ENCODE measurements at places on chromosomes 1 and 21. TPM values are rescaled to one million over a fixed set of nuclear protein-coding genes. Genes with fewer than 3 reads are reported as not detected.

- no peak for DNase-seq
Observed at GRCh38 chr1:56125316-56125715, 454.0 kb downstream of the PLPP3 start.

The MYCL gene
- 74.7 TPM for polyA plus RNA-seq

The PLA2G2F gene
- not detected for polyA plus RNA-seq

DNA sequence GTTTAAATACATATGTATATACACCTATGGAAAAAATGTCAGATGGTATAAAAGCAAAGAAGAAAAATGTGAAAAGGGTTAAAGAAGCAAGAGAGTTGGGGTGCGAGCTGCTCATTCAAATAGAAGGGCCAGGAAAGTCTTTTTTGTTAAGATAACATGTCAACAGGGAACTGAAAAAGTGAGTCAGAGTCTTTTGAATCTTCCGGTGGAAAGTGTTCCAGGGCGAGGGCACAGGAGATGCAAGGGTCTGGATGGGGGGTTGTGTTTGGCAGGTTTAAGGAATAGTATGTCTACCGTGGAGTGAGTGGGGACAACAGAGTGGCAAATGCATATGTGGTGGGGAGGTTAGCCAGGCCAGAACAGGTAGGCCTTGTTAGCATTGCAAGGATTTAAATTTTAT, 22.2 kb upstream of the GNG12 start:
- DNase-seq, result no peak

DNA sequence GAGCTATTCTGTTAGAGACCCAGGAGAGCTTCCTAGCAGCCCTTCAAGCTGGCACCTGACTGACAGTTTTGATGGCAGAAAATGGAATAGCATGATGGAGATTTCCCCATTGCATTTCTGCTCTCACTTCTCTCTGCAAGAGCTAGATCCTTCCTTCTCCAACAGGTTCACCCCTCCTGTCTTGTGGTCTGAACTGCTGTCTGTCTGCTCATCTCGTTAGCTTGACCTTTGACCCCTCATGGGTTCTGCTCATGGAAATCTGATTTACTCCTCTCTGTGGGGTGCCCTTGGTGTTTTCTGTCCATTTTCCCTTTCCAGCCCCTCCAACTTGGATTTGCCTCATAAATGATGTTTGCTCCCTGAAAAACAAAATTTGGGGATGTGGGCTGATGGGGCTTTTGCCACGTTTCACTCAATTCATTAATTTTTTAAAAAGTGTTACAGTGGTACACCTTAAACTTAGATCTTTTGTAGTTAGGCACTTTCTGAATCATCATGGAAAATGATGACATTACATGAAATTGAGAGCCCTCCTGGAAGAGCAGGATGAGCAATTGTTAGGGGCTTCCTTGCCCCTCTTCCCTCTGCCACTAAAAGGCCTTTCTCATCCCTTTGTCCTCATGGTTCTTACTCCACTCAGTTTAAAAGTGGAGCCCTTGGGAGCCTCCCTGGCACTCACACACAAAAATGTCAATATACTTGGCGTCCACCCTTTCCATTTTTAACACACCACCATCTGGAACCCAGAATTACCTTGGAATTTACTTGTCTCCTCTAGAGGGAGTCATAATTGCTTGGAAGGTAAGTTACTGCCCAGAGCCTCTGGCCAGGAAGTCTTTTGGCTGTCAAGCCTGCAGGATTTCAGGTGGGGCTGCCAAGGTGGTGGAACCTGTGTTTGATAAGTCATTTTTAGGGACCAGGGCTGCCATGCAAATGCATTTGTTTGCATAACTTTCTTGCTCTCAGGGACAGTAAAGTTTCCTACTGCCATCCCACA, 31.9 kb upstream of the IL19 start:
- no peak for DNase-seq

The C1QTNF12 gene
- not detected for polyA plus RNA-seq

The ARHGEF16 gene
- polyA plus RNA-seq, result not detected

The GCSAML gene
- not detected for polyA plus RNA-seq

DNA sequence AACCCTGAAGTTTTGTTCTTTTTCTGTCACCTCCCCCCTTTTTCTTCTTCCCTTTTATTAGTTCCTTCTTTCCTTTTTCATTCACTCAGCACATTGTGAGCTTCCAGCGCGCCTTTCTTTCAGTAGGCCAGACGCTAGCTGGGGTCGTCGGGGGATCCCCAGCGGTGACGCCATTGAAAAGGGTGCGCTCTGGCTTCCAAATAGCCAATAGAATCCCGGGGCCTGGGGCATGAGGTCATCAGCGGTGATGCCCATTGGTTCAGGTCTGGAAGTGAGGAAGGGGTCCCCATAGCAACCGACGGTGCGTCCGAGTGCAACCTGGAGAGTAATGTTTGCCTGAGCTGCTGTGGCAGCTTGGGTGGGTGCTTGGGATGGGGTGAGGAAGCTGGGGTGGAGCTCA, 6.9 kb upstream of the EFNA3 start:
- DNase-seq, result no peak

The CEP350 gene
- 19.8 TPM for polyA plus RNA-seq

- DNase-seq, result no peak
Observed at GRCh38 chr1:69403756-69404320, 163.9 kb upstream of the LRRC7 start.

DNA sequence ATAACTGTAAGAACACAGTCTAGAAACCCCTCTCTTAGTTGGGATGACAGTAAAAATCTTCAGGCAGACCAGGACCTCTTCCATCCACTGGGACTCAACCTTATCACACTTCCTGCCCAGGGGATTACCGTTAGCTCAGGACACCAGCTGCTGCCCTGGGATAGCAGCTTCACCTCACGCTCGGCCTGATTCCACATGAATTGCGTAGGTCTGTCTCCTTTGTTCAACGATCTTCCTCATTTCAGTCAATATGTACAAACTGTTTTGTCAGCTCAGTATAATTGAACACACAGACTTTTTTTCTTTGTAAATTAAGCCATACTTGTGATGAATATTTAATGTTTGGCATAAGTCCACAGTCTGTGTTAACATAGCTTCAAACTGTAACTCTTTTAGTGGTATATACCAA, 290.4 kb downstream of the GRIK1 start:
- DNase-seq, result peak; percentile 34

GRCh38 chr1:109396871-109397580, 692 bp downstream of the SORT1 start:
- peak; percentile 30 for DNase-seq

DNA sequence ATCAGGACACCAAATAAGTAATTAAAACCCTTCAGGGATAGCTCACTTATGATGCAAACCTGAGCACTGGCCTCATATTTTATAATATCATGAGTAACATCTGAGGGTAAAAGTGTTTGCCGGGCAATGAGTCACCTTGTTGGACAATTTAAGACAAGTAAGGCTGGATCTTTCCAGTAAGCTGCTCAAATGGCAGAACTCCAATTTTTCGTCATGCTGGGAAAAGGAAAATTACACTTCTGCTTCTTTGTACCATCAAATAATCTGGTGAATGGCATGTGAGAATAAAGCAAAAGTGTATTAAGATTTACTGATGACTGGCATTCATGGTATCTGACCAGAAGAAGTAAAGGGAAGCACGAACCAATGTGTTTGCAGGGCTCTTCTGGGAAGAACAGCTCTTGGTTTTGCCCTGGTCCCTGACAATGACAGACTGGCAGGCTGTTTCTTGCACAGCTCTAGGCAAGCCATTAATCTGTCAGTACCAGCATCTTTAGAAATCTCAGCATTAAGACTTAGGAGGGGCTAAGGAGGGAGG, 392.2 kb downstream of the VAV3 start:
- no peak for DNase-seq

GRCh38 chr1:14217384-14217783, 381.1 kb upstream of the KAZN start:
- DNase-seq, result no peak

DNA sequence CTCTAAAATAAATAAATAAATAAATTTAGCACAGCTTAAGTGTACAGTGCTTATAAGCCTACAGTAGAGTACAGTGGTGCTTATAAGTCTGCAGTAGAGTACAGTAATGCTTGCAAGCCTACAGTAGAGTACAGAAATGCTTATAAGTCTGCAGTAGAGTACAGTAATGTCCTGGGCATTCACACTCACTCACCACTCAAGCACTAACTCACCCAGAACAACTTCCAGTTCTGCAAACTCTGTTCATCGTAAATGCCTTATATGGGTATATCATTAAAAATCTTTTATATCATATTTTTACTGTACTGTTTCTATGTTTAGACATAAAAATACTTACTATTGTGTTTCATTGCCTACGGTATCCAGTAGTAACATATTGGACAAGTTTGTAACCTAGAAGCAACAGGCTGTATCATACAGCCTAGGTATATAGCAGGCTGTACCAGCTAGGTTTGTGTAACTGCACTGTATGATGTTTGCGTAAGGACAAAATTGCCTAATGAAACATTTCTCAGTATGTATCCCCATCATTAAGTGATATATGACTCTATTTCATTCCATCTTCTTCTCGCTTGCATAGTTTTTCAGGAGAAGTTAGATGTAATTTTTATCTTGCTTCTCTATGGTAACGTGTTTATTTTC, 14.0 kb upstream of the S100B start:
- DNase-seq, result no peak

DNA sequence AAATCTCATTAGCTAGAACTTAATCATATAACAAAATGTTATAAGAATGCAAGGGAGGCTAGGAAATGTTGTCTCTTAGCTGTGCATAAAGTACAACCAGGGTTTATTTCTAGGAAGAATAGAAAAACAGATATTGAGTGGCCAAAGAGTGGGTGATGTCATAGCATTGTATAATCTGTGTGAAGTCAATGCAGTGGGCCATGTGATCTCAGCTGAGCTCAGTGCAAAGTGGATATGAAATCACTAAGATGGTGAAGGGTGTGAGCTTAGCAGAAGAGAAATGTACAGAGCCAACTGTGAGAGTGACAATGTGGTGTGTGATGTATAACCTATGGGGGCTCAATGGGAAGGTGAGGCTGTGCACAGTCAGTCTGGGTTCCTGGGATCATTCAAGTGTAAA, 29.7 kb upstream of the DUSP23 start:
- DNase-seq, result no peak

GRCh38 chr1:15465674-15466073, 9.1 kb downstream of the CELA2A start:
- DNase-seq, result peak; percentile 54

The RGS4 gene
- not detected for polyA plus RNA-seq

- no peak for DNase-seq
Observed at GRCh38 chr1:84174051-84174556, 30.0 kb downstream of the PRKACB start.

The KRTAP11-1 gene
- not detected for polyA plus RNA-seq

- DNase-seq, result no peak
Observed at GRCh38 chr21:42461881-42462877, 33.8 kb downstream of the RSPH1 start.

DNA sequence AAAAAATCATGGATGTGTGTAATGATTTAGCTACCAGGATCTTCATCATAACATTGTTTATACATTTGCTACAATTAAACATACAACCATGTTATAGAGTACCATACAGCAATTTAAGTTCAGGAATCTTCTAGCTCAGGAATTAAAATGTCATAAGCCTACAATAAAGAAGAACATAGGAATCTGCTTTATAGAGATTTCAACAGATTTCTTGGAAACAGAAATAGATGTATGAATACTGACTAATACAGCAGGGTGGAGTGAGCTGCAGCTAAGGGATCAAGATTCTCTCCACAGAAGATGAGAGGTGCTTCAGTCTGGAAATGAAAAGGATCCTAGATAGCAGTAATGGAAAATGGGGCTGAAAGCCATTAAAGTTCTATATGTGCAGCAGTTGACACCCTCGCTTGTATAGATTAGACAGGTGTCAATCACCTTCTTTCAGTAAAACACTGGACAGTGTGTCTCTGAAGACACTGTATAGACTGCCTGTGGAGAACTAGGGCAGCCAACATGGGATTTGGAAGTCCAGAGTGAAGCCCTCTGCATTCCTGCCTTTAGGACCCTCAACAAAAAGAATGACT, 73.9 kb downstream of the DNTTIP2 start:
- no peak for DNase-seq

DNA sequence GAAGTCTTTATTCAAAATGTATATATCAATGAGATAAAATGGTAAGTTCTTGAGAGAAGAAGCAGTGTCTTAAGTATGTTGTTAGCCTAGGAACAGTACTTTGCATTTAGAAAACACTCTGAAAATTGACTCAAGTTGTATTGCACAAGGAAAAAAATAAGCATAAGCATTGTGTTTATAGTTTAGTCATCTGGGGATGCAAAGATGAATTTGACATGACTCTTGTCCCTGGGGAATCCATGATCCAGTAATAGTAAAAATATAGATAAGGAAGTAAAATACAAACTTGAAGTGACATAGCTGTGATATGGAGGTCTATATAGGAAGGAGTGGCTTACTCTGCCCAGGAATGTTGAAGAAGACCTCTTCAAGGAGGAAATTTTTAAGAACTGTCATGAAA, 185.0 kb upstream of the PTBP2 start:
- DNase-seq, result no peak

DNA sequence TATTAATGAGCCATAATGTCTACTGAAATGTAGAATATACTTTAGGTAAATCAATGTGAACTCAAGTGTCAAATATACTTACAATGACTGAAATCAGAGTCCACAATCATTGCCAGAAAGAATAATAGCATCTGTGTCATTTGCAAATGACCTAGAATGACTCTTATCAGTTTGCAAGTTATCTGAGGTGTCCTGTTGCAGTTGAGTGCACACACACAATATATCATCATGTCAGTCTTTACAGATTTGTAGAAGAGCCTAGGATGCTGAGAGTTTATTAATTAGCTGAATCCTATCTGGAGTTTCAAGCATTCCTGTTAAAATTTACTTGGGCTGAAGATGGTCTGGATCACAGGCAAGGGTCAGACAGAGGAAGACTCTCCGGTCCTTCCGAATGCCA, 324.0 kb upstream of the GREM2 start:
- DNase-seq, result no peak

DNA sequence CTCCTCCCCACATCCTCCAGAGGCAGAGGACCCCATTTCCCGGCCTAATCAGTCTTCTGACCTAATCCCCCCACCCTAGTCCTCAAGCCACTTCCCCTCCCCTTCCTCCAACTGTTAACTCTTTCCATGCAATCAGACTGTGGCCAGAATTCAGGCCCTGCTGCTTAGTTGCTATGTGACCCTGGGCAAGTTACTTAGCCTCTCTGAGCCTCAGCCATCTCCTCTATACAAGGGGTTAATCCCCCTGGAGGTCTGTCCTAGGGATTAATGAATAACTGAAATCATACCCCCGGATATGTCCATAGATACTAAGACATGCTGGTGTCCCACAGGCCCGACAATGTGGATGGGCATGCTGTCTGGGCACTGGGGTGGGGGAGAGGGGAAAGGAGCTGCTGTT, 18.3 kb downstream of the AHDC1 start:
- DNase-seq, result no peak

GRCh38 chr1:50620680-50621329, 197.6 kb upstream of the DMRTA2 start:
- no peak for DNase-seq

GRCh38 chr1:51922040-51922439, 43.5 kb upstream of the NRDC start:
- DNase-seq, result no peak

Data from CD14-positive monocyte (primary cell).